ENCODE measurements at places on chromosomes 16 and 17. TPM values are rescaled to one million over a fixed set of nuclear protein-coding genes. Genes with fewer than 3 reads are reported as not detected.

Gene ZSCAN10
- not detected for total RNA-seq

Gene MYH2
- total RNA-seq = under 0.01 TPM

Gene MEIOC
- total RNA-seq = not detected

Gene GFOD2
- total RNA-seq = 9.7 TPM

Gene MAF
- total RNA-seq = 0.58 TPM

Gene GPR179
- total RNA-seq = not detected

Gene KRTAP2-1
- not detected for total RNA-seq

Gene SLC47A1
- total RNA-seq = 0.86 TPM

Gene SLC12A3
- total RNA-seq = not detected

Gene HNF1B
- total RNA-seq = not detected

Gene CCT6B
- 0.89 TPM for total RNA-seq

Gene ELOB
- 431 TPM for total RNA-seq

Gene SP6
- total RNA-seq = not detected

Gene NPIPA5
- total RNA-seq = 5.8 TPM

Gene ATAD5
- 1.1 TPM for total RNA-seq

Gene TBC1D3G
- not detected for total RNA-seq

Gene ITGAX
- total RNA-seq = 0.86 TPM

Gene CA5A
- total RNA-seq = not detected

Gene FOXN1
- not detected for total RNA-seq

Gene TNFRSF17
- not detected for total RNA-seq

Gene MGAT5B
- under 0.01 TPM for total RNA-seq

Gene MEOX1
- total RNA-seq = not detected

Gene CHST4
- not detected for total RNA-seq

Gene CAMTA2
- total RNA-seq = 36.6 TPM

Gene CCL5
- total RNA-seq = not detected

Gene CRHR1
- total RNA-seq = not detected

Gene TAC4
- not detected for total RNA-seq

Gene KRT17
- 3.5 TPM for total RNA-seq
